ENCODE measurements at places on chromosomes 2 and 18.

- DNase-seq: no peak
Measured at GRCh38 chr2:180716186-180717180, 263.9 kb upstream of the UBE2E3 start.

DNA sequence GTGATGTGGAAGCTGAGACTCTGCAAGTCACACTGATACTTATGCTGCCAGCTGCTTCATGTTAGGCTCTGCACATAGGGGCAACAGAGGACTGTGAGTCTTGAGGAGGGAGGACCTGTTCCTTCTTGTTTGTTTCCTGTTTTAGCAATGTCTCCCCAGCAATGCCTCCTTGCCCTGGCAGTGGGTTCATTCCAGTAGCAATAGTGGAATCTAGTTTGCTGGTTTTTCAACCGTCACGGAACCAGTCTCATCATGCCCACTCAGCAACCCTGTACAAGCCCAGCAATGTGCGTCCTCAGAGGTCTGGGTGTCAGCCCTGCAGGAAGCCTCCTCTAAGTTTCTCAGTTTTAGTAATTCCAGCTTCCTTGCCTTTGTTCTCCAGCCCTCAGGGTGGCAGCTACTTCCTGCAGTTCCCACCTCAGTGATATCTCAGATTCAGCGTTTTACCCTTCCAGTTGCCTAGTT, 20.5 kb upstream of the ITGB6 start:
- peak; percentile 82 for DNase-seq

DNA sequence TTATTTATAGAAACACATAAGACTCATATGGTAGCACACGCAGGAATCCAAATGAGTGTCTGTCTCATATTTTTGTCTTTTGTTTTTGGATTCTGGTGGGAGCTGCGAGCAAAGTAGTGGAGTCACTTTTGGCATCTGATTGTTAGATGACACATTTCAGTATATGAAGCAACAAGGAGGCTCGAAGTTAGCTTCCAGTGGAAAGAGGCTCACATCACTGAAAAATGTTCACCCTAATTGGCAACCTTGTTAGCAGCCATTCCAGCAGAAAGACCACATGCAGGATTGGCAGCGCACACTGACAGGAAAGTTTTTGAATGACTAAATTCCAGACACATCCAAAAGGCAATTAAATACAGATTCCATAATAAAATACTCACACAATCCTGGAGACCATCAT, 87.4 kb downstream of the MYT1L start:
- DNase-seq: no peak

DNA sequence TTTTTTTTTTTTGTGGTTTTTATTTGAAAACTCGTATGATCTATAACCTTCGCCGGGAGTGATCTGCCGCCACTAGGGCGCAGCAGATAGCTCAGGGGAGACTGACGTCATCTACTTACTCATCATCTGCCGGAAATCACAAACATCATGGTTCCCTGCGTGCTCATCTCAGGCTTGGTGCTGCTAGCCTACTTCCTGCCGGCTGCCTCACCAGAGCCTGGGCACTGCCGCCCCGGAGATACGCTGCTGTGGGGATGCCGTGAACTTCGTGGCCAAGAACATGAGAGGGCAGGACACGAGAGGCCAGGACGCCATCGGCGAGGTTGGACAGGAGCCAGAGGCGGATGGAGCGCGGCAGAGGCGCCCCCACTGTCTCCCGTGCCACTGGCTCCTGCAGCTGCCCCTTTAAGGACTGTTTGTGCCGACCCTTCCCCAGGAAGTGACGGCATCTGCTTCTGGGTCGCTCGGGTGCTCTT, 68.8 kb downstream of the DOK6 start:
- DNase-seq: peak; percentile 6

- no peak for DNase-seq
Measured at GRCh38 chr2:204260162-204260877, 285.0 kb upstream of the PARD3B start.

DNA sequence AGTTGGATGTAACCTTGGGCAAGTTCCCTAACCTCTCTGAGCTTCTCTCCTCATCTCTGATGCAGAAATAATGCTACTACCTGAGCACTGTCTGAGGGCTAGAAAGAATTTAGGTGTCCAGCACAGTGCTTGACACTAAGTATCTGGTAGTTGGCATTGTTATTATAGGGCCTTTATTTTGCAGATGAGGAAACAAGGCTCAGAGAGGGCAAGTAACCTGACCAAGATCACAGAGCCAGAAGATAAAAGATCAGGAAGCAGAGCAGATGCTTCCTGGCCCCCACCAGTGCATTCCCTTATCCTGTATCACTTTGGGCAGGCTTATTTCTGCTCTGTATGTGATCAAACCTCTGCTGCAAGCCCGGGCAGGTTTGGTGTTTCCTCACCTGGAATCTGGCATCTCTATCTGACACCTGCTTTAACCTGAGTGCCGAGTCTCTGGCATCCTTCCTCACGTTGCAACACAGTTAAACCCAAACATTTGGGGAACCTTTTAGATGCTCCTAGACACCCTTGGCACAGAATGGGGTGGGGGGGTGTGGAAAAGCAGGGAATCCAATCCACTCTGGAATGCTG, 69.9 kb downstream of the PLB1 start:
- no peak for DNase-seq

DNA sequence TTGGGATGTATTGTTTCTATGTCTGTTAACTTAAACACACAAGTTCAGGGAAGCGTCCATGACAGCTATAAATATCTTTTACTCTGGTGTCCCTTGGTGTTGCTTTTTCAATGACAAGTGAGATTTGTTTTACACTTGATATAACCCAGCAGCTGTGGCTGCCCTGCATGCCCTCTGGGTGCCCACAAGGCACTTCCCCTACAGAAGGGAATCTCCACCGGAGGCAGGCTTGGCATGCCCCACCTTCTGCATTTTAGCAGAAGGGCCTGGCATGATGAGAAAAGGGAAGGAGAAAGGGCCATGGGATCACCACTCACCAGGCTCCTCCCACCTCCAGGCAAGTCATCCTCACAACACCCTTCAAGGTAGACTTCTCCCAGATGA, 68.7 kb downstream of the TMEM247 start:
- no peak for DNase-seq

GRCh38 chr18:43665105-43665788, 388.0 kb upstream of the SYT4 start:
- DNase-seq: no peak

DNA sequence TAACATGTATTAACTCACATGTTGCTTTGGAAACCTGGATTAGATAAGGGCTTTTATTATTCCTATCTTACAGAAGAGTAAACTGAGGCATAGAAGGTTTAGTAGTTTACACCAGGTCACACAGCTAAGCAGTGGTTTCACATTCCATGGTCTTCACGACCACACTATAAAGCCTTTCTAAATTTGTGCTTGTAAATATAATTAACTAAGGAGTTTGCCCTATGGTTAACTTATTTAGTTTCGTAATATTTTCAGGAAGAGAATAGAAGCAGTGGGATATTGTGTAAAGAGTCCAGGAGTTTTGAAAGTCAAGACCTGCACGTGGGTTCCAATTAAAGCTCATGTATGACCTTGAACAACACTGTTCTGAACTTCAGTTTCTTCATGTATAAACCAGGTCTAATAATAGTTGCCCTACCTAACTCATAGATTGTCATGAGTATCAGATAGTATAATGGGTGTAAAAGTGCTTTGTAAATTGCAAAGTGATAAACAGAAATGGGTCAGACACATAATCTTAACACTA, 19.5 kb upstream of the SOS1 start:
- no peak for DNase-seq

- no peak for DNase-seq
Measured at GRCh38 chr18:46485675-46486194, 171.3 kb downstream of the LOXHD1 start.

DNA sequence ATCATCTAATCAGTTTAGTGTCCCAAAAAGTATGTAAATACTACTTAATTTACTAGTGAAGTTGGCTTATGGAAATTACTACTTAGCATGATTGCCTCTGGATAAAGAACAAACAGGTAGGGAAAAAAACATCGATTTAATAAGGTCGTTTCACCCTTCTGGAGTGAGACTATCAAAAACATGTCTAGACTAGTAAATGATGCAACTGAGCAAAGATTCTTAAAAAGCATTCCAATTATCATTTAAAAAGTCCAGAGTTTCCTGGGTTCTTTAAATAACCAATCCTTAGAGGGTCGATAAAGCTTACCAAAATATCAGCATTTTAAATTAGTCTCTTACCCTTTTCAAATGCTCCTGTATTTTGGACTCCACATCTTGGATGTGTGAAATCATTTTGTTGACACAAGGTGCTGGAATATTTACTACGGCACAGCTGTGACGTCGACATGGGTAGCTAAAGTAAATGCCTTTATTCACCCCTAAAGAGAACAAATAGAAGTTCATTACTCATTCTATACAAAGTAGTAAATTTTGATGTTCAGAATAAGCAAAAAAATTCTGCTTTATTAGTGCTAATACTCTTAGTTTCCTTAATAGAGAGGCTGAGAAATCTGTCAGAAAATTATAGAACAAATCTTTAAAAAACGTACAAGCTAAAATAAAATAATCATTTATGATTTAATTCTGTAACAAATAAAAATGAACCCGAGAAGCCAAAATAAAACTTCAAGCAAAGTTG, 70.6 kb downstream of the CCDC178 start:
- DNase-seq: no peak

DNA sequence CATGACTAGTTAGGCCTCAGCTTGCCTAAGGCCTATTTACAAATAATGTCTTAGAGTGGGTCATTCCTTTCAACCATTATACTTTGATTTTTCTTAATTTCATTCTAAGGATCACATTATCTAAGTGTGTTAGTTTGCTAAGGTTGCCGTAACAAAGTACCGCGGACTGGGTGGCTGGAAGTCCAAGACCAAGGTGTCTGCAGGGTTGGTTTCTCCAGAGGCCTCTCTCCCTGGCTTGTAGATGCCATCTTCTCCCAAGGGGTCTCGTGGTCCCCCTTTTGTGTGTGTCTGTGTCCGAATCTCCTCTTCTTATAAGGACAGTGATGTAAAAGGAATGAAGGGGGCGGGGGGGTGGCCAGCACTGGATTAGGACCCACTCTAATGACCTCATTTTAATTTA, 18.4 kb upstream of the ITM2C start:
- no peak for DNase-seq

GRCh38 chr2:175690113-175690837, 311.8 kb downstream of the LNPK start:
- DNase-seq: no peak

GRCh38 chr2:173673640-173674039, 291.5 kb downstream of the SP3 start:
- DNase-seq: no peak

DNA sequence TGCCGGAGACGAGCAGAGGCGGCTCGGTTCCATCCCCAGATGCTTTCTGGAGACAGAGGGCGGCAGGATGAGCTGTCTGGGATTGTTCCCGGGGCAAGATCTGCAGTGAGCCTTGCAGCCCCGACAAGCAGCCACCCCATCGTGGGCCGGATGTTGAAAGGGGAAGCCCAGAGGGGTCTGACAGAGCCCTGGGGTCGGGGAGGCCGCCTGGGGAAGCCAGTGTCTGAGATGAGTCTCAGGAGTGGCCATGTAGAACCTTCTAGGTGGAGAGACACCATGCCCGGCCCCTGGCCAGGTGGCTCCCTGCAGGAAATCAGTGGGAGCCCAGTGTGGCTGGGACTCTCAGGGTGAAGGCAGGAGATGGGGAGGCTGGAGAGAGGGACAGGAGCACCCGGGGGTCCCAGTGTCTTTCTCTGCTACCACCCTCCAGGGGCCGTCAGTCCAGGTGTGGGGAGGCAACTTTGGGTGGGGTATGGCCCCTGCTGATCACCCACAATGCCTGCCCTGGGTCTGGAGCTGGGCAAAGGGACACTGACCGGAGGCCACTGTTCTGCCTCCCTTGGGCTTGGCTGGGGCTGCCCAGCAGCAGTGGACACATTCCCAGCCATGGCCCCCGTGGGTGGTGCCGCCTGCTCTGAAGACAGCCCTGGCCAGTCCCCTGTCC, 128.3 kb upstream of the HS6ST1 start:
- no peak for DNase-seq

GRCh38 chr2:212843409-212844199, 305.0 kb upstream of the ERBB4 start:
- no peak for DNase-seq

GRCh38 chr18:28802546-28802945, 625.6 kb upstream of the CDH2 start:
- DNase-seq: no peak

- no peak for DNase-seq
Measured at GRCh38 chr2:179569831-179570233, 291.6 kb downstream of the ZNF385B start.

DNA sequence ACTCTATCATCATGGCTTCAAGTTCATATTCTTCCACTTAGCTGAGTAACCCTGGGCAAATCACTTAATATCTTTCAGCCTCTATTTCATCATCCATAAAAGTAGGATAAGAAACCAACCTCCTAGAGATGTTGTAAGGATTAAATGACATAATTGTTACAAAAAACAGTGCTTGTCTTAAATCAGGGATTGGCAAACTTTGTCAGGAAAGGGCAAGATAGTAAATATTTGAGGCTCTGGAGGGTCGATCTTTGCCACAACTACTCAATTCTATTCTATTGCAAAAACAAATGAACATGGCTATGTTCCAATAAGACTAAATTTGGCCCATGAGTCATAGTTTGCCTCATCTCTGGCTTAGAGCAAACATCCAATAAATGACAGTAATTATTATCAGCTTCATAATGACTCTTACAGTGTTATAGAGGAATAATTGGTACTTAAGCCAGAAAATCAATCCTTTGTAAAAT, 184.7 kb downstream of the SATB2 start:
- DNase-seq: no peak

GRCh38 chr2:98900721-98901120, 35.3 kb downstream of the CRACDL start:
- no peak for DNase-seq

GRCh38 chr2:133777574-133777960, 209.3 kb upstream of the NCKAP5 start:
- DNase-seq: no peak

All from T-helper 2 cell (primary cell).